ENCODE measurements at places on chromosomes 4 and X.

- no peak for DNase-seq
These were observed 946 bp downstream of the ANXA3 start for GRCh38 chr4:78552389-78553042.

- DNase-seq = no peak
These were observed 10.7 kb upstream of the ADH5 start for GRCh38 chr4:99099311-99099710.

GRCh38 chrX:68757331-68757730, 71.5 kb upstream of the EFNB1 start:
- no peak for DNase-seq

- DNase-seq = no peak
These were observed 1547.4 kb upstream of the TENM3 start for GRCh38 chr4:180695851-180696250.

DNA sequence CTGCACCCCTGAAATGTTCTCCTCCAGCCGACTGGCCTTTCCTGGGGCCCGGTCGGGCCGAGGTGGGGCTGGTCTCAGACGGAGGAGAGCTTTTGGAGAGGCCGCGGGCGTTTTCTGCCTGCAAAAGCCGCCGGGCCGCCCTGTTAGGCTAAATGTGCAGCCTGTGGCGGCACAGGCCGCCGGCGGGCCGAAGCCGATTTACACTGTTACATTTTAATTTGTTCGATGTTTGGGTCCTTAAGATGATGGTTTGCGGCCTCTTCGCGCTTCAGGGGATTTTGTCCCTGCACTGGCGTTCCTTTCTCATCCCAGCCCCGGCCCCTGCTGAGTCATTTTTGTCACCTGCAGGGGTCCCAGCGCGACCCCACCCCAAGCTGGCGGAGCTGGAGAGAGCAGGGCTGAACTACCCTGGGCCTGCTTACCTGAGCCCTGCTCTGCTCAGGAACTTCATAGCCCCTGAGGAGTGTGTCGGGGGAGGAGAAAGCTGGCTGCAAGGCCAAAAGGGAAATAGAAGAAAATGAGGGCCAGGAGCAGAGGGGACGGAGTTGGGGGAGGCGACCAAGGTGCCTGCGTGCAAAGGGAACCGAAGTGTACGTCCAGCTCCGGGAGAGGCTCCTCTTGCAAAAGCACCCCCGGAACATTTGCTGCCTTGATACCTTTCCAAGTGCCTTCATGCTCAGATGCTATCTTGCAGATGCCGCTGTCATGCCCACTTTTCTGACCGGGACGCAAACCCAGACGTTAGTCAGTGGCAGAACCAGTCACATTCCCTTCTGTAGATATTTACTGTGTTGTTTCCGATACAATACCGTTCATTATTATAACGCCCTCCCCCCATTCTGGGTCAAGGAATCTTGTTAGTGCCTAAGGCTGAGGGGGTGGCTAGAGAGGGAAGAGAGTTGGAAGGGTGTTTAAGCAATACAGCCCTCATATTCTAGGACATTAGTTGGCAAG, 977 bp upstream of the RBBP7 start:
- DNase-seq = peak; percentile 52

- DNase-seq = no peak
These were observed 562.0 kb upstream of the AADAT start for GRCh38 chr4:170651786-170652185.

Data from G401 (cell line).